ENCODE measurements at places on chromosomes 2 and 18.
A peak's percentile ranks its signal among the peaks of the same experiment; 100 is the strongest.

GRCh38 chr2:150126143-150126740 is 361.2 kb downstream of the RND3 start:
- no peaks in the 10 kb centered on the region for H3K27me3 ChIP-seq
- no peaks in the 10 kb centered on the region for H3K4me1 ChIP-seq

DNA sequence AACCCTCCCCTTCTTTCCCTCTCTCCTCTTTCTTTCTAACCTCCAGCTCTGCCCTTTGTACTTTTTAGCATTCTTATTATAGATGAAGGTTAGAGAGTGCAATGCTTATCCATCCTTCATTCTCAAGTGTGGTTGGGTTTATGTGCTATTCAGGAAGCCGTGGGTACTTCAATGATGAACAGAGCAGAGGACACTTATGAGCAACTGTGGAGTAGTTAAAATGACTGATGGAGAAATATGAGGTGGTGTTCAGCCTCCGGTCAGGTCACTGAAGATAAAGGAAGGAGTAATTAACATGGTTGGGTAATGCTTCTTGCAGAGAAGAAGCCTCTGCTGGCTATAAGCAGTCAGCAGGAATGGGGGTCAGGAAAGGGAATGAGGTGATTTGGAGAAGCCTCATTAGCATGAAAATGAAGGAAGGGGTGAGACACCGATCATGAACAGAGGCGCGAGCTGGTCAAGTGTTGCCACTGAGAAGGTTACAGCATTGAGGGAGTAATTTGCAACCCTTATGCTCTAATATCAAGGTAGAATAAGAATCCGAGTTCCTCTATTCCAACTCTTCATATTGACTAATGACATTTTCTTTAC is 174.7 kb downstream of the LPIN1 start:
- no peak overlapping the region for H3K27ac ChIP-seq
- DNase-seq, result no peak
- H3K36me3 ChIP-seq, result no peaks in the 10 kb centered on the region
- H3K4me3 ChIP-seq, result no peak overlapping the region
- peaks cover 9% of the 10 kb centered on the region for H3K4me1 ChIP-seq

GRCh38 chr2:797993-798392 is 120.8 kb upstream of the TMEM18 start:
- DNase-seq, result no peak
- H3K36me3 ChIP-seq, result no peaks in the 10 kb centered on the region
- no peak overlapping the region for H3K4me3 ChIP-seq
- H3K4me1 ChIP-seq, result no peaks in the 10 kb centered on the region
- no peaks in the 10 kb centered on the region for H3K27me3 ChIP-seq
- no peak overlapping the region for H3K27ac ChIP-seq

- no peaks in the 10 kb centered on the region for H3K36me3 ChIP-seq
- peaks cover 3% of the 10 kb centered on the region for H3K27me3 ChIP-seq
- peaks cover 15% of the 10 kb centered on the region for H3K4me1 ChIP-seq
- peak; percentile 4 for DNase-seq
- H3K27ac ChIP-seq, result no peak overlapping the region
- H3K4me3 ChIP-seq, result no peak overlapping the region
Measured at GRCh38 chr2:63792530-63792929, 49.2 kb upstream of the UGP2 start.

Measured in activated naive CD8-positive, alpha-beta T cell treated with anti-CD3 and anti-CD28 coated beads for 36 hours (primary cell).